ENCODE measurements at places on chromosomes 3 and 15.

DNA sequence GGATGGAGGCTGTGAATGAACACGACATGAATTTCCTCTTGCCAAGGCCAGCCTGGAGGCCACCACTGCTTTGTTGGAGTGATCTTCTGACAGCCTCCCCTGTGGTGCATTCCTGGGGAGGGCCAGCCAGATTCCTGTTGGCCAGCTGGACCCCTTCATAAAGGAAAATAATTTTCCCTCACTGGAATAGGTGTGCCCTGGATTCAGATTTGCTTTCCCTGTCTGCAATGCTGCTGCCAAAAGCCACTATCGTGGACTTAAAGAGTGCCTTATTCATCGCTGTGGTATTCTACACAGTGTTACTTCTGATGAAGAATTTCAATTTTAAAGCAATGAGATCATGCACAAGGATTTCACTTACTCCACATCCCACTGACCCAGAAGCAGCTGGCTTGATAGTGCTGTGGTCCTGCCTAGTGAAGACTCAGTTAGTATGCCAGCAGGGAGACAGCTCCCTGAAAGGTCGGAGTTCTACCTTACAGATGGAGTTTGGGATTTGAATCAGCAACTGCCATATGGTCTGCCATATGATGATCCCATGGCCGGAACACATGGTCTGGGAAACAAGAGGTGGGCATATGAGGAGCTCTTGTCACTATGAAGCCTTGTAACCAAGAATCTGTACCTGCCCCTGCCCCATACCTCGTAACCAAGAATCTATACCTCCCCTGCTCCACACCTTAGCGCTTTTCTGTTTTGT is 145.2 kb downstream of the KLF13 start:
- DNase-seq, result no peak

GRCh38 chr3:50296721-50297383 is 2.4 kb downstream of the HYAL3 start:
- DNase-seq, result no peak

- no peak for DNase-seq
Observed at GRCh38 chr3:24513463-24513862, 18.8 kb upstream of the THRB start.

DNA sequence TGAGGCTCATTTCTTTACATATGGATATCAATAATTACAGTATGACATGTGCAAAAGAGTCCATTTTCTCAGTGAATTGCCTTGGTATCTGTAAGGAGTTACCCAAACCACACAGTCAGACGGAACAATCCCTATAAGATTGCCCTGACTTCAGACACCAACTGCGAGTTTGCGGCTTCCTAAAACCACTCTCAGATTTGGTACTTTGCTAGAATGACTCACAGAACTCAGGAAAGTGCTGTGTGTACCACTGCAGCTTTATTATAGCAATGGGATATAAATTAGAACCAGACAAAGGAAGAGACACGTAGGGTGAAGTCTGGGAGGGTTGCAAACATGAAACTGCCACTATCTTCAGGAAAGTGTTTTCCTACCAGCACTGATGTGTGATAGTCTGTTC is 45.8 kb upstream of the ATP13A3 start:
- DNase-seq, result no peak

Data from DND-41 (cell line).